ENCODE measurements at places on chromosomes 6 and 20.

DNA sequence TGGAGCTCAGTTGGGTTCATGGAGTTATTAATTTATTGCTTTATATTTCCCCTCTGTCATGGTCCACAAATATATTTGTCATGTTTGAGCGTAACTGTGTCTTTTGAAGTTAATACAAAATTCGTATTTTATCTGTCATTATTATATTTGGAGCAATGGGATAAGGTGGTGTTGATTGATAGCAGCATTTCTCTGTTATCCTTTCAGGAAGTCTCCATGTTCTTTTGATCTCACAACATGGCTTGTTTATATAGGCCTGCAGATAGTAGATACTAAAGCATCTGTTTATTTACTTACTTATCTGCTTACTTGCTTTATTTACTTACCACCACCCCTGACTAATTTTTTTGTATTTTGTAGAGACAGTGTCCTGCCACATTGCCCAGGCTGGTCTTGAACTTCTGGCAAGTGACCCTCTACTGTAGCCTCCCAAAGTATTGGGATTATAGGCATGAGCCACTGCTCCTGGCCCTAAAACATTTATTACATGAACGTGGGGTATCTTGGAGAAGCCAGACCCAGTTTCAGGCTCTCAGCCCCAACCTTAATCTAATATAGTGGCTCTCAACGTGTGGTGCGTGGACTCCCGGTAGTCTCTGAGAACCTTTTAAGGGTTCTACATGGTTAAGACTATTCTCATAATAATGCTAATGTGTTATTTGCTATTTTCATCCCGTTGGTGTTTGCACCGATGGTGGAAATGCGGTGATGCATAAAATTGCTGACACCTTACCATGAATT, 104.2 kb downstream of the NCOA3 start:
- DNase-seq: no peak

DNA sequence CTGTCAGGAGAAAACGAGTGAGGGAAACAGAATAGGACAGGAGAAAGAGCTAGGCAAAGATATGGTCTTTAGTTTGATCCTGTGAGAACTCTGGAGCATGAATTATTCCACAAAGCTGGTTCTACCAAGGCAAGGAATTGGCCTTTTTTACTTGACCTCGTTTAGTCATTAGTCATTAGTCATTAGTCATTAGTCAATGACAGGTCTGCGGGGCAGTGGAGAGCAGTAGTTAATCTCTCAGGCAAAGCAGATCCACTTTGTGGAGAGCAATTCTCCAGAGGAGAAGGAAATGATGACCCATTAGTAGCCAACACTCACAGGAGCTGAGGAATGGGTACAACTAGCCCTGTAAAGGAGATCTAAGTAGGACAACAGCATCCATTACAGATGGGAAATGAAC, 22.0 kb upstream of the ABCC10 start:
- no peak for DNase-seq

GRCh38 chr6:144305985-144306384, 20.9 kb downstream of the UTRN start:
- peak; percentile 82 for DNase-seq

GRCh38 chr6:49606721-49607390, 29.8 kb downstream of the RHAG start:
- DNase-seq: no peak

DNA sequence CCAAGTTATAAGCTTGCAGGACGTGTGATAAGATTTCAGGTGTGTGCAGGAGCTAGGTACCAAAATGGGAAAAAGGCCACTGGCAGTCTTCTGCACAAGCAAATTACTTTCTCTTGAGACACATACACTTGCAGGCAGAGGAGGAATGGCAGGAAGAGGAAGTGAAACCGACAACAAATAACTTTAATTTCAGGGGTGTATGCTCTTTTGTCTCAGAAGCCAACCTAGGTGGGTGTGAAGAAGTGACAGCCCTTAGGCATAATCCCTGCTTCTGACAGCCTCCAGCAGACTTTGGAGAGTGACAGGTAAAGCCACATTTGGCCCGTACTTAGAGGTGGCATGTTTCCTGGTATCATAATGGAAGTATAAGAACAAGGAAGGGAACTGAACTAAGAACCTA, 118.8 kb upstream of the TRAF3IP2 start:
- no peak for DNase-seq

DNA sequence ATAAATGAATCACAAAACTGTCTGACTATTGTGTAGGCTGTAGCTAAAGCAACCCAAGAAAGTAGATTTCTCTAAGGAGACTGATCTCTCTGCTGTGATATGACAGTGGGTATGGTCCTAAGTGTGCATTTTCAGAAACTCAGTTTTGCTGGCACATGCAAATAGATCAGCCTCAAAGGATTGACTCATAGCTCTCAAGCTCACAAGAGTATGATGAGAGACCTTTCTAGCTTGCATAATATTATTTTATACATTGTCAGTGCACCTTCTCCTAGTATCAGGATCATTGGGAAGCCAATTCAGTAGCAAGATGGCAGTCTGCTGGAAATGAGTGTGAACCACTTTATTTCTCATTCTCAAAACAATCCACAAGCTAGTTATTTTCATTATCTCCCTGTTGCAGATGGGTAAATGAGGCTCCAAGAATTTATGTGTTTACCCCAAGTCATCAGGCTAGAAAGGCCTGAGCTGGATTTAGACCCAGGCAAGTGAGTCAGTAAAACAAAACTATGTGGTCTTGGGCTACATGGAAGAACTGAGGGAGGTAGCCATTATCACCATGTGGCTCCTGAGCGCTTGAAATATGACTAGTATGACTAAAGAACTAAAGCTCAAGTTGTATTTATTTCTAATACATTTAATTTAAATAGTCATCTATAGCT, 27.9 kb upstream of the PLCB4 start:
- no peak for DNase-seq

- DNase-seq: no peak
These were observed 32.7 kb upstream of the CCND3 start for GRCh38 chr6:41974281-41974825.

GRCh38 chr20:15375836-15376235, 1038.4 kb upstream of the FLRT3 start:
- DNase-seq: no peak

- DNase-seq: no peak
These were observed 90.6 kb downstream of the TIAM2 start for GRCh38 chr6:155085582-155086257.

DNA sequence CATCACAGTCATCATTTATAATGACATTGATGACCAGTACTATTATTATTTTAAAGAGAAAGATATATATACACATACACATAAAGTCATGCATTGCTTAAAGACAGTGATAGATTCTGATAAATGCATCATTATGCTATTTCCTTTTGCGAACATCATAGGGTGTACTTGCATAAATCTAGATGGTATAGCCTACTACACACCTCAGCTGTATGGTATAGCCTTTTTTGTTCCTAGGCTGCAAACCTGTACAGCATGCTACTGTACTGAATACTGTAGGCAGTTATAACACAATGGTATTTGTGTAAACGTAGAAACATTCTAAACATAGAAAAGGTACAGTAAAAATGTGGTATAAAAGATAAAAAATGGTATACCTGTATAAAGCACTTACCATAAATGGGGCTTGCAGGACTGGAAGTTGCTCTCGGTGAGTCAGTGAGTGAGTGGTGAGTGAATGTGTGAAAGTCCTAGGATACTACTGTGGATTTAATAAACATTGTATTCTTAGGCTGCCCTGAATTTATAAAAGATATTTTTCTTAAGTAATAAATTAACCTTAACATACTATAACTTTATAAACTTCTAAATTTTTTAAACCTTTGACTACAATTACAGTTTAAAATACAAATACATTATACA, 23.9 kb downstream of the QKI start:
- DNase-seq: no peak

DNA sequence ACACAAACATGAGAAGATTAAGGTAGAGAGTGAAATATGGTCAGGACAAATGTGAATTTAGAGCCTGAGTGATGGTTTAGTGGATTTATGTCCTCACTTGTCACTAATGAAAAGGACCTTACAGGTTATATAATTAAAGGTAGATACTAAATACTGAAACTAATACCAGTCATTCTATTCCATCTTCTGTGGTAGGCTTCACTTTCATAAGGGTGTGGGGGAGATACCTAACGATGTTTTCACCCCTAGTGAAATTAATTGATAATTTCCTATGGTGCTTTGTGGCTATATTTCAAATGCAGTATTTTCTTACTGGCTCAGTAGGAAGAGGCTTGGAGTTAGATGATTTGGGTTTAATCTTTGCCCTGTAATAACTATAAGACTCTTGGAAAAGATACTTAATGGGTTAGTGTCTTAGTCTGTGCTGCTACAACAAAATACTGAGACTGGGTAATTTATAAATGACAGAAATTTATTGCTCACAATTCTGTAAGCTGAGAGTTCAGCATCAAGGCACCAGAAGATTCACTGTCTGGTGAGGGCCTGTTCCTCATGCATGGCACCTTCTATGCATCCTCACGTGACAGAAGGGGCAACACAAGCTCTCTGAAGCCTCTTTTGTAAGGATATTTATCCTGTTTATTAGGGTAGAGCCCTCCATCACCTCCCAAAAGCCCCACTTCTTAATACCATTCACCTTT, 21.3 kb downstream of the RNF217 start:
- no peak for DNase-seq

DNA sequence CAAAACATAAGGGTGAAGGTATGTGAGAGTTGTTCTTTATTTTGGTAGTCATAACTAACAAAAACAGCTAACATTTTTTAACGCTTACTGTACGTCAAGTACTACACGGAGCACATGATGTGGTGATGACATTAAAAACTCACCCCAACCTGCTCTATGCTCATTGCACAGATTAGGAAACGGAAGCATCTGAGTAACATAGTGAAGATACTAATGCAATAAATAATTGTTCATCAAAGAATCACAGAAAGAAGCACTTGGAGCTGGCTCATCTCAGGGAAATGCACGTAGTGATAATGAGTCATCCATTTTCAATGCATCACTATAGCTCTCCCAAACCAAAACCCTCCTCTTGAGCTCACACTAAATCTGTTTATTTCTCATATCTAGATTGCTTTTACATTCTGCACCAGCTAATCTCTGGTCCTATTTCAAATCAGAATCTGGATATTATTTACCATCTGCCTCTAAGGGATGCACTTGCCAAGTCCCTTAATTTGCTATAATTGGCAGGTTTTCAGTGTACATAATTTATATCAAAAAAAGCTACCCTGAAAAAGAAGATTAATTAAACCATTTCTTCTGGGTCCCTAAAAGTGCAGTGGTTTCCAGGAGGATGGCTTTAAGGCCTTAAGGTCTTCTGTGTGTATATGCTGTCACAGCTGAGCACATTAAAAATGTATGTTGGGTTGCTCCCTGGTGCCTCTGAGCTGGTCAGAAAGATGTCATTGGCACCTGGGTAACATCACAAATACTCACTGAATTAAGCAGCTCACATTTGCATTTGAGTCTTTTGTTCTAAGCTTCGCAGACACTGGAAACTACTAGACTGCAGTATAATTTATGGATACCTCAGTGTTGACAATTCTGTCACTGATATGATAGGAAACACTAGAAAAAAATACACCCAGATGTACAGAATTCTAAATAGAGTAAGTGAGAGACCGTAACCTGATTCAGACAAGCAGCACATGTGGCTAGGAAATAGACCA, 677.4 kb upstream of the CITED2 start:
- no peak for DNase-seq

- DNase-seq: no peak
These were observed 220.5 kb downstream of the FNDC1 start for GRCh38 chr6:159389695-159390094.

- DNase-seq: no peak
These were observed 19.5 kb upstream of the IER3 start for GRCh38 chr6:30763618-30764489.

DNA sequence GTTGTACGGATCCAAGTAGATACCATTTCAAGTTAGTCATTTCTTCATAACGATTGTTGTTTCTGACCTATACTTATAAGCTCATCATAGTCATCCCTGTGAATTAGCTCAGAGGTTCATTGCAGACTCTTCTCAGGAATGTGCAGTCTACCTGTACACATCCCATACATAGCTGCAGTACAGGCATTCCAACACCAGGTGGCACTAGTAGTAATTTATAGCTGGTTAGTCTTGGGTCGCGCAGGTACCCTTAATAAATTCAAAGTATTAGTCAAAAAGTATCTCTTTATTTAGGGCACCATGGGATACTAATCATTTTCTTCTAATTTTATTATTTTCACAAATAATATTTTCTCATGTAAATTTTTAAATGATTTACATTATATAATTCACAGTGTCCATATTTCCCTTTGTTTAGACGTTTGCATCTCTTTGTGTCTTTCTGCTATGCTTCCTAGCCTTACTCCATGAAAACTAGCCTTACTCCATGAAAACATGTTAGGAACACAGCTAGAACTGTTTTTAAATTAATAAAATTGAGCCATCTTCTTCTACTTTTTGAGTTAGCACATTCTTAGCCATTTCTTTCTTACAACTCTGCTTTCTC, 128.6 kb upstream of the FAM83B start:
- peak; percentile 26 for DNase-seq

GRCh38 chr20:38173237-38174156, 8.4 kb upstream of the TGM2 start:
- no peak for DNase-seq

- DNase-seq: peak; percentile 14
These were observed 67.4 kb downstream of the ALDH8A1 start for GRCh38 chr6:134882426-134883038.
